ENCODE measurements at places on chromosomes 3 and 15. TPM values are rescaled to one million over a fixed set of nuclear protein-coding genes. Genes with fewer than 3 reads are reported as not detected.

DNA sequence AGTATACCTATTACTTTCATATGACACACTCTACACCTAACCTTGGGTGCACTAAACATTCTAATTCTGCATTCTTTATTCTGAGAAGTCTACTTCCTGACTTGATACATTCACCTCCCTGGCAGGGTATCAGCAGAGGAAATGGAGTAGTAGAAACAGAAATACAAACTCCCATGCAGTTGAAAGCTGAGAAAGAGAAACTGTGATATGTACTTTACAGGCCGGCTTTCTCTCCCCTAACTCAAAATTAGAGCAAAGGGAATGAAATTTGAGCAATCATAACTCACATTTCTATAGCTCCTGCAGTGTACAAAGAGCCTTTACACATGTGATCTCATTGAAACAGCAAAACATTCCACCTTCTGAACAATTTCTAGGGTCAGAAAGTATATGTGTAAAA is 135.5 kb upstream of the COL8A1 start:
- DNase-seq = no peak

DNA sequence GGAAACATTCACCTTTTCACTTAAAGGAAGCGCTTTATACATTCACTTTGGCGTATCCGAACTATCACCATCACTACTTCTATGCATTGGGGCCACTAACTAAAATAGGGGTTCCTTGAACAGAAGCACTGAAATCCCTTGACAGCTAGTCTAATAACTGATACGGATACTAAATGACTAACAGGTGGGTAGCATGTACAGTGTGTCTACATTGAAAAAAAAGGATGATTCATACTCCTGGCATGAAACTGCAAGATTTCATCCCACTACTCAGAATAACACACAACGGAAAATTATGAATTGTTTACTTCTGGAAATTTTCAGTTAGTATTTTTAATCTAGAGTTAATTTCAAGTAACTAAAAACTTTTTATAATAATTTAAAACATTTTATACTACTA is 96.7 kb downstream of the SMARCC1 start:
- peak; percentile 41 for DNase-seq

DNA sequence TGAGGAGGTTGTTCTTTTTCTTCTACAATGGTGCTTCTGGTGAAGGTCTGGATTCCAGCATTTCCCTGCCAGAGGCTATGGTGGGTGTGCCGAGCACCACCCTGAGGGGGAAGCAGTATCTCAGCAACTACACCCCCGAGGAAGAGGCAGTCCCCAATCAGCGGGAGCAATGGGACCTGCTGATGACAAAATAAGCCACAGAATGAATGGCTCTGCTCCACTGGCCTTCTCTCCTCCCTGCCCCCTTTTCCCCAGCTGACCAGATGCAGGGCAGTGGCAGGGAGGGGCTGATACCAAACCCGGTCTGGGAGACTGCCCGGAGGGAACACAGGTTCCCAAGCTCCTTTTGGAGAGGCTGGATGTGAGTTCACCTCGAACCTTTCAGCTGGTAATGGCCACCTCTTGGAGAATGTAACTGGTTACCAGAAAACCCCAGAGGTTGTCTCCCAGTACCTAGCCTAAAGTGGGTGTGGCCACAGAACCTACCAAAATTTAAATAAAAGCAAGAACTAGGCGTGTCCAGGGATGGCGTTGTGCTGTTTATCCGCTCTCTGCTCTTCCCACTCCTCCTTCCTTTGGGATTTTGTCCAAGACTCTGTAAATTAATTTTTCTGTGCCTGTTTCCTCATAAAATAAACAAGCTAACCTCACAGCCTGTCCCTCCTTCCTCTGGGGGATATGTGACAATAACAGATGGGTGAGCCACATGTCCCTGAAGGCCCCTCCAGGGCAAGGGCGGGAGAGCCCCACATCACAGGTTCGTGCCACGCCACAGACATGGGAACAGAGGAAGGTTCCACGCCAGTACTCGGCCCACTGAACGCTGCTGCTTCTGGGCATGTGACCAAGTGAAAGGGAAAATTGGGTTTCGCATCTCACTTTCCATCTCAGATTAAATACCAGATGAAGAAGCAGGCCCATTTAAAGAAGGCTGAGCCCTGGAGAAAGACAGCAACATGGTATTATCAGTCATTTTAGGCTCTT is 35.1 kb upstream of the SPTBN5 start:
- DNase-seq = peak; percentile 65

DNA sequence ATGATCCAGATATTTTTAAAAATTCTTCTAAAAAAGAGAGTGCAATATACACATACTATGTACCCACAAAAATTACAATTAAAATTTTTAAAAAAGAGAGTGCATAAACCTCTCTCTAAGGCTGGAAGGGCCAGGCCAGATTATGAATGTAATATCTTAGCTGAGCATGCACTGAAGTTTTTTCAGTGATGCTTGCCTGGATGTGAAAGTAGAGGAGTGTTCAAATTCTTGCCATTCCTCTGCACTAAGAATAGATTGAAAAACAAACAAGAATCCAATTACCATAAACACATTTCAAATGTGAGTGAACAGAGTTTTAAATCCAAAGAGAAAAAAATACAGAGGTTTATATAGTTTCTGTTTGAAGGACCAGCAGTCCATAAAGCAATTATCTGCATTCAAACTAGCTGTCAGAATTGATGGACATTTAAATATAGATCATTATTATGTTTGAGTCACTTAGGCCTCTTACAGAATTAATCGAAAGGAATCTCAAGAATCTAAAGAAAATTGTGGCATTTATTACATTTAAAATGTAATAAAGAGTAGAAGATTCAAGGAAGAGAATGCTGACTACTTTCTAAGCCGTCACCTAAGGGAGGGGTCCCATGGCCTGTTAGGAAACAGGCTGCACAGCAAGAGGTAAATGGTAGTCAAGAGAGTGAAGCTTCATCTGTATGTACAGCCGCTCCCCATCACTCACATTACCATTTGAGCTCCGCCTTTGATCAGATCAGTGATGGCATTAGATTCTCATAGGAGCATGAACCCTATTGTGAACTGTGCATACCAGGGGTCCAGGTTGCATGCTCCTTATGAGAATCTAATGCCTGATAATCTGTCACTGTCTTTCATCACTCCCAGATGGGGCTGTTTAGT is 159.3 kb upstream of the MDFIC2 start:
- no peak for DNase-seq

GRCh38 chr3:46856576-46857471 is 6.4 kb downstream of the MYL3 start:
- DNase-seq = no peak

DNA sequence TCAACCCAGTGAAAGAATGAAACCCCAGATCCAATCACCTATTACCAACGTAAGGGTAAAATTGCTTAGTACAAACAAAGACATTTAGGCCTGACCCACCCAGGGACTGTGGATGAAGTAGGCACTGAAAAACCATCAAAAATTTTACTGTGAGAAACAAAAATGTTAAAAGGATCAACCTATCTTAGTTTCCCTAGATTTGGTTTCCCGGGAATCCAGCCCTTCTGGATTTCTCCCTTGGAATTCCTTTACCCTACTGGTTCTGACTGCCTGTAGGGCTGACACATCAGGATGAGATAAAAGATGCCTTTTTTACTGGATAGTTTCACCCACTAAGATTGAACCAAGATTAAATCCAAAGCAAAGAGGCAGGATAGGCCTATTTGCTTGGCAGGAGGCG is 102.7 kb downstream of the SCAPER start:
- no peak for DNase-seq

GRCh38 chr3:114456742-114457141 is 162.9 kb downstream of the TIGIT start:
- DNase-seq = no peak

- DNase-seq = no peak
Measured at GRCh38 chr3:71589132-71589531, 5.6 kb upstream of the FOXP1 start.

DNA sequence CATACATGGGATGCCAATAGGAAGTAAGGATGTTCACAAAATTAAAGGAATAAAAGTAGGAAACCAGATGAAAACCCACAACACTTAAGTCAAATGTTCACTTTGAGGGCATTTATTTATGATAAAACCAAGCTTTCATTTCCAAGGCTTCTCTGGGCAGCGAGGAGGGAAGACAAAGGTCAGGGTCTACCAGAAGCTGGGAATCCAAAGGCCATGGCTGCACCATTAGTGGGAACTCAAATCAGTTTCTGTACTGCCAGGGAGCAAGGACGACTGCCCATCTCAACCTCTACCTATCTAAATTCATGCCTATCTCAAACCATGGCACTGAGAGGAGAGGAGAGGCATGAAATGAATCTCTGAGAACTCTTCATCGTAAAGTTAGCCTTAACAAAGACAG is 22.6 kb downstream of the PBRM1 start:
- DNase-seq = no peak

DNA sequence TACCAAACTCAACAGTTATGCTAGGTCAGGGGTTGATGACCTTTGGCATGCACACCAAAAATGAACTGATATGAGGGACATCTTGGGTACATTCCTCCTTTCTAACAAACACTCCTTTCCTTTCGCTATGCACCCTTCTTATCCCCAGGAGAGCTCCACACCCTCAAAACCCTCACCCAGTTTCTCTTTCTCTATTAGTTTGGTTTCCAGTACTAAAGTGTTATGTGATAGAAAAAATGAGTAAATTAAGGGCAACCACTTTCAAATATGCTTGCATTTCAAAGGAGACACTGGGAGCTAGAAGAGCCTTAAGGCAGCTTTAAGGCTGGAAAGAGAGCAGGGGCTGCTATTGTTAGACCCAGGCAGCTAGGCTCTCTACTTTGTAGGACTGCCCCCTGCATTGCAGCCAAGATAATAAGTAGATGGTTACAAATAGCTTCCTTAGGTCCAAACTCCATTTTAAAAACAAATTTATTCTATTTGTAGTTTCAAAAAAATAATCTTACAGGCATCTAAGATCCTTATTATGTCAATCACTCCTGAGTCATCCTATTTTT is 244.3 kb downstream of the ZIC1 start:
- no peak for DNase-seq

DNA sequence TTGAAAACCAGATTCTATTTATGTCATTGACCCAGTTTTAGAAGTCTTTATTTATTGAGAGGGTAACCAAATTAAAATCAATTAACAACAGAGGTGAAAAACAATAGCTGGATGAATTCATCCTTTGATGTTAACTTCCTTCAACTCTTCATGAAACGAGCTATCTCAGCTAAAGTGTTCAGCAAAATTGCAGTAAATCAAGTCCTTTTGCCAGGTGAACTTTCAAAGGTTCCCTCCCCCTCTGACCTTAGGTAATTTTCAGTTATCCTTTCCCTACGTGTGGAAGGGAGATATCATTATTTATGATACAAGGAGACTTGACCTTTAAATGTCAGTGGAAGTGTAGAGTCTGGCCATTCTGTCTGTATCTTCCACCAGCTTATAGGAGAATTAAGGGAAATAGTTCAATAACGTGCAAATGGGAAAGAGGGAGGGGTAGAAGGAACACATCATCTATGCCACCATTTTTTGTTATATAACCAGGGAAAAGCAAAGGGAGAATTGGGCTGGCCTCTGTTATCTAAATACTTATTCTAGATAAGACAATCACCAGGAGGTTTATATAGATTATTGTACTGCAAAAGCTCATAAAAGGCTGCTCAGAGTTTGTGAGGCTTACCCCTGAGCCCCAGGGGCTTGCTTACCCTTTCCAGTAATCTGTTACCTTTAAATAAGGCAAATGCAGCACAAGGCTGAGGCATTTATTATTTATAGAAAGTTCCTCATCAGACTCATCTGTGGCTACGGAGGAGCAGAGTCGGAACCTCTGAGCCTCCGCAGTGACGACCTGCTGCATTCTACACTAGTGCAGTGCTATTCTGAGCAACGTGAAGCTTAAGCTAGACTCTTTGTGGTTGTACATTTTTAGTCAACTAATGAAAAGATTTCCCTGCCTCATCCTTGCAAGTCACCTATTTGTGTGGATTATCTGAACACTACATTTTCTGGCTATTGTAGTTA is 97.7 kb upstream of the ZBED2 start:
- DNase-seq = no peak

The PTX3 gene
- not detected for total RNA-seq

The SLTM gene
- total RNA-seq = 105 TPM

The GCNT3 gene
- 0.08 TPM for total RNA-seq

The KCNMB2 gene
- not detected for total RNA-seq
